ENCODE measurements at places on chromosomes 4 and X.

- no peak for DNase-seq
These were observed 1559.6 kb upstream of the IGFBP7 start for GRCh38 chr4:58669783-58670182.

- no peak for DNase-seq
These were observed 22.9 kb upstream of the PTCHD1 start for GRCh38 chrX:23311731-23312130.

DNA sequence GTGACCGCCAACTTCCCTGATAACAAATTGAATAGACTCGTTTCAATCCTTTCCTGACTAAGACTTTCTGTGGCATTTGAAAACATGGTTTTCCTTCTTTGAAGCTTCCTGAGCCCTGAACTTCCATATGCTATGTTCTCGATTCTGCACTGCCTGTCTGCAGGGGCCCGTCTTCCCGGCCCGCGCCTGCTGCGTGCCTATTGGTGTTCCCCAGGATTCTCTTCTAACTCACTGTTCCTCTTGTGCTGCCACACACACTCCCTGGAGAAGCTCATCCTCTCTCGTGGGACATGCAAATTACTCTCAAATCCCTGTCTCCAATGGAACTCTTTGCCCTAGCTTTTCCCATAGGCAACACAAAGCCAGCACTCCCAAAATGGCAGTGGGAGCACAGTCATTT, 262.9 kb upstream of the GATB start:
- no peak for DNase-seq

DNA sequence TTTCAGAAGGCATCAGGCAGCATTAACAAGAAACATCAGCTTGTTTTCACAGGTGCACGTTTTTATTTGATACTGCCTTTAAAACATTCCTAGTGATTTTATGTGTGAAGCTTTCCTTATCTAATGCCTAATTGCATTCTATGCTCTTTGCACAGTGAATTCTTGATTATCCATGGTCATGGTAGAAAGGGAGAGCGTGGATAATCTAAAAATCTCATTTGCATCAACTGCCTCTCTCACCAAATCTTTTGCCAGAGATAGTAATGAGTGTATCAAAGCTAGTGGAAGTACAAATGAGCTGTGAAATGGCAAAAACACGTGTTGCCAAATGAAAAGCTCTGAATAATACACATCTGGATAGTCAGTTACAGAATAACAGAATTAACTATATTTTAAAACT, 170.5 kb downstream of the NAA11 start:
- no peak for DNase-seq

GRCh38 chr4:135244056-135244455, 1042.5 kb upstream of the PABPC4L start:
- no peak for DNase-seq

DNA sequence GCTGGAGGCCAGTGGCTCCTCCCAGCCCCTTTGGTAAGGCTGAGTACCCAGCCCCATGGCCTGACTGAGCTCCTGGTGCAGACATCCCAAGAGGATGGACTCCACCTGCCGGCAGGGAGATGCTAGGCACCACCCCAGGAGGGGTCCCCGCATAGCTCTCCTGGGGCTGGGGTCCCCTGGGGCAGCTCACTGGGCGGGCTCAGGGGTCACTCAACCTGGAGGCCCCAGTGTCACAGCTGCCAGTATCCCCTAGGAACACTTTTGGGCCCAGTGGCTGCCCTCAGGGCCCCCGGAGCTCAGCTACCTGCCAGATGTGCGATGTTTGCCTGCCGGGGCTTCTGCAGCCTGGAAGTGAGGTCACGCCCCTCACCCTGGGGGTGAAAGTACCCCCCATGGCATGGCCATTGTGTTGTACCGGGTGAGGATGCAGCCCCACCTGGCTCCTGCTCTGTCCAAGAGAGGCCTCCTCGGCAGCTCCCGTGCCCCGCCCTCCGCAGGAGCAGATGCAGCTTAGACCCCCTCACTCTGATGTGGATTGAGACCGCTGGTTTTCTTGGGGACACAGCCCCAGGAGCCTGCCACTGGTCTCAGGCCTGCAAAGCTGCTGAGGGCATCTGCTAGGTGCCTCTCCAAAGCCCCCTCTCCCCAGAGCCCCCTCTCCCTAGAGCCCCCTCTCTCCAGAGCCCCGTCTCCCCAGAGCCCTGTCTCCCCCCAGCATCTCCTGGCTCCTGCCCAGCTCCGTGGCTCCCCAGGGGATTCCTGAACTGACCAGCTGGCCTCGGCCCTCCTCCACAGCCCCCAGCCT, 6.7 kb upstream of the HGFAC start:
- DNase-seq, result no peak

GRCh38 chrX:133789829-133790228, 195.6 kb downstream of the GPC3 start:
- DNase-seq, result no peak

DNA sequence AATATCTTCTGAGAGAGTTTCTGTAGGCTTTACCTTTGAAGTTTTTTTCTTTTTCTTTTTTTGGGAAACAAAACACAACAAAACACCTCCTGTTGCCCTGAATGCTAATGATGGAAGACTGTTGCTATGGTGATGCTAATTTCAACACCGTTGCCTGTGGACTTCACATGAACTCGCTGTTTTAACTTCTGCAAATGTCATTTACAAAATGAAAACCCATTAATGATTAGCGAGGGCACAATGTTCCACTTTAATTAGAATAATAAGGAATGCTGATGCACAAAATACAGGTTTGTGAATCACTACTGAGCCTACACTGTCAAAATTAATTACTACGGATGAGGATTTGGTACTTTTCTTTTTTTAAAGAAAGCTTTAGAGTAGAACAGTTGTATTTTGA, 227.1 kb upstream of the FTHL17 start:
- no peak for DNase-seq

DNA sequence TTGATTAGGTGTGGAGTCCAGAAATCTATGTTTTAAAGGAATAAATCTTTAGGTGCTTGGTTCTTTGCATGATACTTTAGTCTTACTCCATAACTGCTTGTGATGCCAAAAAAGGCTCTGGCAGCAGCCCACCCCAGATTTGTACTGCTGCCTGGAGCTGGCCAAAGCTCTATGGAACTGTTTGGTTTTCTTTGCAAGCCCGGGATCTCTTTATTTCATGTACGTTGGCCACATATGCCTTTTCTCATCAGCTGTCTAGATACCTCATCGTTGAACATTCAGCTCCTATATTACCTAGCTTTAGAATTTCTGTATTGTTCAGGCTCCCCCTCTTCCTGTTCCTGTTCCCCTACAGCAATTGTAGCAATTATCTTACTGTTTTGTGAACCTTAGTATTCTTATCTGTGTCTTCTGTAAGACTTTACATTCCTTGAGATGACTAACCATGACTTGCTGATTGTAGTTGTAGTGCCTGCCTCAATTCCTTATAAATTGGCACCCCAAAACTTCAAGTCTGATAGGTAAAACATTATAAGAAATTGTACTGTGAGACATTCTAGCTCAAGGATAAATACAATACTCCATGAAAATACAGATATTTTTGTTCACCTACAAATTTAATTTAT, 199.4 kb upstream of the GPRIN3 start:
- no peak for DNase-seq

- no peak for DNase-seq
These were observed 38.0 kb downstream of the KIT start for GRCh38 chr4:54695788-54696187.

Measured in stimulated activated CD4-positive, alpha-beta T cell treated with anti-CD3 and anti-CD28 coated beads, Interleukin-2, amount 100 ng/mL, for 24 hours (primary cell).